ENCODE measurements at places on chromosomes 3 and 15.

- DNase-seq: no peak
These were observed 2.0 kb downstream of the MGLL start for GRCh38 chr3:127820221-127820825.

DNA sequence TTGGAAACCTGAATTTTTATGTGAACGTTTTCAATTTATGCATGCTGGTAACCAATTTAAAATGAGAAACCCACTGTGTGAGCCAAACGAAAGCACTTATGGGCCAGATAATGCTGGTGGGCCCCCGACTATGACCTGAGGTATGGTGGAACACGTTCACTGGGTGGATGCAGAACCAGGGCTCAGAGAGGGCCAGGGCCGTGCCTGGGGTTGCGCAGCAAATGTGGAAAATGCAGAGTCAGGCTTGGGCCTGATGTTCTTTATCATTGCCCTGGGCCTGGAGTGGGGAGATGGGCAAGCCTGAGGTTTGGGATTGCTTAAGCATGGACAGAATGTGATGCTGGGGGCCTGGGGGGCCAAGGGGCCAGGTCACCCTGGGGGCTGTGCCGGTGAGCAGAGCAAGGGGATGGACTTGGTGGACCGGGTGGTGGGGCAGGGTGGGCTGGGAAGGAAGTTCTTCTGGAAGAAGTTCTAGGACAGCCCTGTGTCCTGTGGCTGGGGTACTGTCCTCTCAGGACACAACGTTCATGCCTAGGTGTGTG lies 17.9 kb downstream of the FBLN2 start:
- DNase-seq: no peak

GRCh38 chr15:95588056-95588455 lies 742.4 kb upstream of the NR2F2 start:
- no peak for DNase-seq

DNA sequence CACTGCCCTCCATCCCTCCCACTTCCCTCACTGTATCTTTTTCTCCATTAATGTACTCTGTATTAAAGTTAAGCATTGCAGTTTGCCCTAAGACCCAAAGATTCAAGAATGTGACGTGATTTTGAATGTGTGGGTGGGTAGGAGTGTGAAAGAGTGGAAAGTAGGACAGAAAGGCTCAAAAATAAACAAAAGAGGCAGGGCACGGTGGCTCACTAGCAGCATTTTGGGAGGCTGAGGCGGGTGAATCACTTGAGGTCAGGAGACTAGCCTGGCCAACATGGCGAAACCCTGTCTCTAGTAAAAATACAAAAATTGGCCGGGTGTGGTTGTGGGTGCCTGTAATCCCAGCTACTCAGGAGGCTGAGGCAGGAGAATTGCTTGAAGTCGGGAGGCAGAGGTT lies 18.4 kb downstream of the TFRC start:
- no peak for DNase-seq

GRCh38 chr3:64147211-64147610 lies 78.1 kb downstream of the PRICKLE2 start:
- DNase-seq: no peak

GRCh38 chr15:29563112-29563511 lies 259.2 kb downstream of the TJP1 start:
- no peak for DNase-seq

DNA sequence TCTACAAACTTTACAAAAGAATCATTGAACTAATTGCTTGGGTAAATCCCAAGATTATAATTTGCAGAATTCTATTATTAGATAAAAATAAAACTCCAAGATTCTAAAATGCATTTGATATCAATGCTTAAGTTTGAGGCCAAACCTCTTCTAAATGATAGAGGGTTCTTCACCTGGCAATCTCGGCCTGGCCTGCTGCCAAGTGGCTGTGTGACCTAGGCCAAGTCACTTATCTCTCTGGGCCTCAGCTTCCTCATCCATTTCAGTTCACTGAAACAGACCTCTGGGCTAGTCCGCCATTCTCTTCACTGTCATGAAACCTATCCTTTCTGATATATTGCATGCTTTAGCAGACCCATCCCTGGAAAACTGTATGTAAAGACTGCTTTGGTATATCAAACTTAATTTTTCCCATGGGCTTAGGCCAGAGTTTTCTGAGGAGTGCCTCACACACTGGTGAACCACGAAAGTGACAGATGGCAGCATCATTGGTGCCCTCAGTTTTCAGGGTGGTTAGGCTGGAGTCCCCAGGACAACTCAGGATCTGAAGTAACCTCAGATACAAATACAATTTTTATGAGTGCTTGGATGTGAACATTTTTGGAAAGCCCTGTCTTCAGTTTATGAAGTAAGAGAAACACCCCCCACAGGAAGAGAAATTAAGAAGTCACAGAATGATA lies 21.8 kb downstream of the NUDT16 start:
- no peak for DNase-seq

- no peak for DNase-seq
These were observed 14.8 kb upstream of the FRMD4B start for GRCh38 chr3:69400683-69401082.

DNA sequence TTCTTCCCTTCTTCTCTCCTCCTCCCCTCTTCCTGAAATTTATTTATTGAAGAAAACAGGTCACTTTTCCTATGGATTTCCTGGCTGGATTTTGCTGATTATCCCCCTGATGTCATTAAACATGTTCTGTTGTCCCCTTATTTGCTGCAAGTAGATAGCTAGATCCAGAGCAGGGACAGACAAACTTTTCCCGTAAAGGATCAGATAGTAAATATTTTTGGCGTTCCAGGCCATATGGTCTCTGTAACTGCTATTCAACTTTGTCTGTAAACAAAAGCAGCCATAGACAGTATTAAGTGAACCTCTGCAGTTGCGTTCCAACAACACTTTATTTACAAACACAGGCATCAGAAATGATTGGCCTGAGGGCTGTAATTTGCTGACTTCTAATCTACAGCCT lies 241.3 kb downstream of the NEK10 start:
- DNase-seq: no peak

DNA sequence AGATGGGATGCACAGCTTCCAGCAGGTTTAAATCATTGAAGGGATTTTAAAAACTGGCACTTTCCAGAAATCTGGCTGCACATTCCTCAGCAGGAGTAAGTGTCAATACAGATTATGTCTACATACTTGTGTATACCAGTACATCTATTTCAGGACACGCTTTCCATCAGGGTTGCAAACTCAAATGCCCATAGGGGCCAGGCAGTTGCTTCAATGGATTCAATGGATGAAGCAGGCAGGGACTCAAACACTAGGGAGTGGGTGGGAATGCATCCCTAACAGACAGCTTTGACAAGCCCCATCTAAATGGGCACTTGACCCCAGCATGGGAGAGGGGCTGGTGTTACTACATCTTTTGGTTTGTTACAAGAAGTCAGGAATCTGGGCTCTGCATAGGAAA lies 136.8 kb downstream of the FOXP1 start:
- DNase-seq: no peak

DNA sequence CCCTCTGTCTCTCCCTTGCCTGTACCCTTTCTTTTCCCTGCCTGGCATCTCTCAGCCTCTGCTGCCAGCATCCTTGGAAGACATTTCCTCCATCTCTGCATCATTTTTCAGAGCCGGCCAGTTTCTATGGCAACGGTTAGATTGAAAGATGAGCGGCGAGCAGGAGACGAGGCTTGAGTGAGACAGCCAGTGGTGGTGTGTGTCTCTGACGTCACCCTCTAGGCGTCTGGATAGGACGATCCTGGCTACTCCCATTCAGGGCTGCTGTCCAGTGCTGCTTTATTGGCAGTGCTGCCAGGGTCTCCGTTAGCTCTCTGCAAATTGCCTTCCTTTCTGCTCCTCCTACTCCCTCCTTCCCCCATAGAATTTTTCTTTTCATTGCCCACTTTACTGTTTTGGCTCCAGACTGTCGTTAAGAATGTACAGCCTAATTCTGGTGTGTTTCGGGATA lies 57.9 kb downstream of the TRAK1 start:
- no peak for DNase-seq

- no peak for DNase-seq
These were observed 18.4 kb upstream of the GHSR start for GRCh38 chr3:172466553-172467130.

DNA sequence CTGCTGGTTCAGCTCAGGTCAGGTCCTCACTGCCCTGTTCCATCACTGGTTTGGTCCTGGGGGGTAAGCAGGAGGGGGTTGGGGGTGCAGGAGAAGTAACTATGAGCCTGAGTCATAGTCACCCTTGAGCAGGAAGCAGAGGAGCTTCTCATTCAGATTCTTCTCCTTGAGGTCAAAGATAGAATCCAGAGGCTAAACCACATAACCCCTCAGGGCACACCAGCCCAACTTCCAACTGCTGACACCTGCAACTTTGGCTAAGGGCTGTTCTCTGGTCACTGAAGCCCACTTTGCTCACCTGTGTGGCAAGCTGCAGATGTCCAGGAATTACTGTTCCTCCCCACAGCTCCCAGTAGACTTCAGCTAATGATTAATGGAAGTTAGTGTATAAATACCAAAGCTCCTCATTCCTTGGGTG lies 48.8 kb upstream of the LRRFIP2 start:
- peak; percentile 89 for DNase-seq

DNA sequence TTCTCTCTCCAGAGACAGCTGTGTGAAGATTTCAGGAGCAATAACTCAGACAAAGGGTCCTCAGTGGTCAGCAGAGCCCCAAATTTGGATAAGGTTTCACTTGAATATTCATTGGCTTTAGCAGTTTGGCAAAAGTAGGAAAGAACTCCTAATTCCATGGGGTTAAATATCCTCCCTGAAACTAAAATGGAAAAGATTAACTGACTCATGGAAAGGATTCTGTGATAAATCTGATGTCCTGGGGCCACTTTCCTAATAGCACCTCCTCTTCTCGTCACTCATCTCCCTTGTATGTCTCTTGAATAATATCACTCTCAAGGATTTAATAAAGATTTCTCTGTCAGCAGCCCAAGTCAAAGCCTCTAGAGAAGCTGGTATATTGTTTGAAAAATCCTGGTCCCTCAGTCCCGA lies 33.3 kb upstream of the TBC1D23 start:
- no peak for DNase-seq

DNA sequence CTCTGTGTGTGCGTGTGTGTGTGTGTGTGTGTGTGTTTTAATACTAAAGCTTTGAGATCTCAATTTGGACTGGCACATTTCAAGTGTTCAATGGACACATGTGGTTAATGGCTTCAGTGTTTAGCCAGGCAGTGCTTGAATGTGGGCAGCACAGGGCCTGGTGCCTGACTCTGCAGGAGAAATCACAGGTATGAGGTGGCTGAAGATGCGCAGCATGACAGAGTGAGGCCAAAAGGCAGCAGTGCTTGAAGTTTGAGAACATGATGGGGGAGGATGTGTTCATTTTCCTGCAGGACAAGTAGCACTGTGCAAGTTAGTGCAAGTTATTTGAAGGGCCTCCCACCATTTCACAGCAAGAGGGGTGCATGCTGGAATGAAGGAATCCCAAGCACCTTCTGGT lies 620.5 kb upstream of the TBL1XR1 start:
- no peak for DNase-seq

DNA sequence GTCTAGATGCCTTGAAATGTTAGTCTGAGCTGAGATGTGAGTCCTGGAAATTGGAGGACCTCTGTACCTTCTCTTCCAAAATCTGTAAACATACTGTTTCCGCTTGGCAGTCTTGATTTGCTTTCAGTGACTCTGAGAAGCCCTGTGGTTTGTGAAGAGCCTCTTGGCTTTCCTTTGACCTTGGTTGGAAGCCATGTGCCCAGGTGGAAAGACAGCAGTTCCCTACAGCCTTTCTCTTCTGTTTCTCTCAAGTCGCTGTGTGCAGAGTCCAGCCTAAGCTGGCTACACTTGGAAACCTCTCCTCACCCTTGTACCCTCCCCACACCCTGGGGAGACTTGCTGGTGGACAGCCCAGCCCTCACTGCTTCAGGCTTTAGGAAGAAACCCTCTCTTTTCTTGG lies 129.8 kb upstream of the CTDSPL start:
- no peak for DNase-seq

GRCh38 chr3:46862369-46863025 lies 747 bp downstream of the MYL3 start:
- no peak for DNase-seq

- DNase-seq: no peak
These were observed 200.5 kb downstream of the GOLGA6L6 start for GRCh38 chr15:20340931-20341661.

GRCh38 chr3:11536936-11537612 lies 106.6 kb downstream of the VGLL4 start:
- no peak for DNase-seq

- DNase-seq: no peak
These were observed 85.0 kb downstream of the TCF12 start for GRCh38 chr15:57003418-57003817.

- DNase-seq: no peak
These were observed 52.6 kb downstream of the MECOM start for GRCh38 chr3:169610888-169611291.

DNA sequence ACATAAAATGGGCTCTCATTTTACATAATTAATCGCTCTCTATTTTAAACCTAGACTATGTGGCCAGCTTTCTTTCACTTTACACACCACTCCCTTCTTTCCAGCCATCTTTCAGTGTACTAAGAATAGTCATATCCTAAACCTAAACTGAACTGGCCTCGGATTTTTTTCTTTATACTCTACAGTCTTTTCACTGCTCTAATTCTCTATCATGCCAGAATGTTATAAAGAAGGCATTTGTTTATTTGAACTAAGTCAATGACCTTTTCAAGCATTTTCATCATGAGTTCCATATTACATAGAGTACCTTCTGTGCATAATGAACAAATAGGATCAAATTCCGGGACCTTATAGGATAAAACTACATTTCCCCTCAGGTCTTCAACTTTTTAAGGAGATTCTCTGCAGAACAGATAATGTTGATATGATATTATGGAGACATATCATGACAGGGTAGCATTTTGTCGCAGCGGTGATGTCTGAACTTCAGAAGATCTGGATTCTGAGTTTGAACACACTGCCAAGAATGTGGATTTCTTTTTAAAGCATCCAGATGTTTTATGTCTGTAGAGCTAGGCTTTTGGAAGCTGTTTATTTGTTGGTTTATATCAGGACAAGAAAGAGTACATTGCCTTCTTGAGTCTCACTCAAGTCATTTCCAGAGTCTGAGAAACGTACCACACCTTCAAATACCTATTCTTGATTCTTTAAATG lies 1047.3 kb downstream of the MCTP2 start:
- no peak for DNase-seq

DNA sequence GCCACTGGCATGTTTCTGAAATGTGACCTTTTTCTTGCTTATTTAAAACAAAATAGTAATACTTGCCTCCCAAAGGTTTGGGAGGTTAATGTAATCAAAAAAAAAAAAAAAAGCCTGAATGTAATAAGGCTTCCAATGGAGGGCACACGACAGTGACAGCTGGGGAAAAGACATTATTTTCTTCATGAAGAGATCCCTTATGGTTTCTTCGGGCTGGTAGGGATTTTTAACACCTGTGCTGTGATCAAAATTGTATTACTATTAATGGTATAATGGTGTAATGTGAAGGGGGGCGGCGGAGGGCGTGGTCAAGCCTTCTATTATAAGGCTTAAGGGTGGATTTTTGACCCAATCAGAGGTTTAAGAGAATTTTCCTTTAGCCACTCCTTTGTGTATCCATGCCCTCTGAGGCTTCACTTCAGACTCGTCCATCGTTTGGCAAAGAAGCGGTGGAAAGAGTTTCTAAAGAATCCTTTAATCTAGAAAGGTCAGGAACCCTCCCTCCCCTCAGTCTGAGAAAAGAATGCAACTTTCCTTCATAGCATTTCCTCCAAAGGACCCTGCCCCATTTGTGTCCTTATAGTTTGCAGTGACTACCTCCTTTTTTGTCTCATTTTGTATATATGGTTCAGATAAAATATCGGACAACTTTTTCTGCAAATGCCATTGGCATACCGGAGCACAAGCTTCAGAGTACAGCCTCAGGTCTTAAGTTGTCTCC lies 89.5 kb upstream of the CHD2 start:
- DNase-seq: no peak

GRCh38 chr3:111485086-111485485 lies 56.9 kb upstream of the CD96 start:
- DNase-seq: no peak
